ENCODE measurements at places on chromosomes 11 and 22.

GRCh38 chr11:64127267-64128072, 38.4 kb downstream of the MACROD1 start:
- no peak for DNase-seq

DNA sequence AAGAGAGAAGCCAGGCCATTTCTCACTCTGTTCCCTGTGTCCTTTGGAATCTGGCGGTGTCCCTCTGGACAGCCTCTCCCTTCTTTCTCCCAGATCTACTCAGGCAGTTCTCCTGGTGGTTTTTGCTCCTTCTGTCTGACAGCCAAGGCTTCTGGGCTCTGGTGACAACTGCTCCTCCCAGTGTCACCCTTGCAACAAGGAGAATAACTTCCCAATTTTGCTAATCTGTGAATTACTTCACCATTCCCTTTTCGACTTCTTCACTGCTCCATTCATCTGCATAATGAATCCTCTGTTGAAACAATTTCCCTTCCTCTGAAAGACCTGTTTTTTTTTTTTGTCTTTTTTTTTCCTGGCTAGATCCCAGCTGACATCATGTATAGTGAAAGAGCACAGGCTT, 56.3 kb upstream of the PDE3B start:
- no peak for DNase-seq

- DNase-seq = no peak
Measured at GRCh38 chr11:134359646-134360045, 27.9 kb downstream of the GLB1L2 start.

DNA sequence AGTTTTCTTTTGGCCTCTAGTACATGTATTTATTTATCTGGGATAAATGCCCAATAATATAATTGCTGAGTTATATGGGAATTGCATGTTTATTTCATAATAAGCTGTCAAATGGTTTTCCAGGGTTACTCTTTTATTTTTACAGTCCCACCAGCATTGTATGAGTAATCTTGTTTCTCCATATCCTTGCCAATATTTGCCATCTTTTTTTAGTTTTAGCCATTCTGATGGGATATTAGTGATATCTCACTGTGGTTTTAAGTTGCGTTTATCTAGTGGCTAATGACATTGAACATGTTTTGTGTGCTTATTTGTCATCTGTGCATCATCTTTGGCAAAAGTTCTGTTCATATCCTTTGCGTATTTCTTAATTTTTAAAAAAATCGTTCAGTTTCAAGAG, 372.8 kb upstream of the CCDC179 start:
- DNase-seq = no peak

GRCh38 chr22:23302171-23303002, 122.1 kb downstream of the BCR start:
- DNase-seq = no peak

GRCh38 chr22:45645150-45645525, 26.5 kb upstream of the ATXN10 start:
- no peak for DNase-seq

DNA sequence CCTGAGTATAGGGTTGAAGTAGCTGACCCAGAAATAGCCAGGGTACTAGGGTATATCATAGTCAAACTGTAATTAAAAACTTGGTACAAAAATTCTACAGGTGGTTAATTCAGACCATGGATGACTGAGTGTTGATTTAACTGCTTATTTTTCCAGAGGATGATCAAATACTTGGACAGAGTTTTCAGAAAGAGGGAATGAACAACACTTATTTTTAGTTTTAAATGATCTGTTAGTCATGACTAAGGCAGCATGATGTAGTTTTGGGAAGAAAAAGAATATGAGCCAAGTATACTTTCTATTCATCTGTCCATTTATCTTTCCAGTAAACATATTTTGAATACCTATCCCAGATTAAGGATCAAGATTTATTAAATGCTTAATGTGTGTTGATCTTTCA, 19.8 kb upstream of the CCDC89 start:
- DNase-seq = no peak

DNA sequence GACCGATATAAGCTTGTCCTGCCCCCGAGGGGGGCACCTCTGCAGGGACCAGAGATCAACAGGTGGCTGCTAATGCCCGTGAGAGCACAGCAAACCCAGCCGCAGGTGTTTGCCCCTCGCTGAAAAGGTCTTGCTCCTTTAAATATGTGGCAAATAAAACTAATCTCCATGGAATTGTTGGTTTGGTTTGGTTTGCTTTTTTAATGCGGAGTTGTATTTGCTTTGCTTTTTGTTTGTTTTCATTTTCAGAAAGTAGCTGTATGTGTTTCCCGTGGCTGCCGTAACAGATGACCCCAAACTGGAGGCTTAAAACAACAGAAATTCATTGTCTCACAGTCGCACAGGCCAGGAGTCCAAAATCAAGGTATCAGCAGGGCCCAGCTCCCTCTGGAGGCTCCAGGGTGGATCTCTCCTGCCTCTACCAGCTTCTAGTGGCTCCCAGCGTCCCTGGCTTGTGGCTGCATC, 93.0 kb downstream of the CELSR1 start:
- DNase-seq = no peak

GRCh38 chr11:106398502-106399075, 321.1 kb downstream of the AASDHPPT start:
- no peak for DNase-seq

DNA sequence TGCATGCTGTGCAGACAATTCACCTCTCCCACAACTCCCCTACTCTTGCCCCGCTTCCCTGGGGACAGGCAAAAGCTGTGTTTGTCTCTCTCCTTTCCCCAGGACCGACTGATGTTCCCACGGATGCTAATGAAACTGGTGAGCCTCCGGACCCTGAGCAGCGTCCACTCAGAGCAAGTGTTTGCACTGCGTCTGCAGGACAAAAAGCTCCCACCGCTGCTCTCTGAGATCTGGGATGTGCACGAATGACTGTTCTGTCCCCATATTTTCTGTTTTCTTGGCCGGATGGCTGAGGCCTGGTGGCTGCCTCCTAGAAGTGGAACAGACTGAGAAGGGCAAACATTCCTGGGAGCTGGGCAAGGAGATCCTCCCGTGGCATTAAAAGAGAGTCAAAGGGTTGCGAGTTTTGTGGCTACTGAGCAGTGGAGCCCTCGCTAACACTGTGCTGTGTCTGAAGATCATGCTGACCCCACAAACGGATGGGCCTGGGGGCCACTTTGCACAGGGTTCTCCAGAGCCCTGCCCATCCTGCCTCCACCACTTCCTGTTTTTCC, 1.4 kb upstream of the MADD start:
- DNase-seq = no peak

DNA sequence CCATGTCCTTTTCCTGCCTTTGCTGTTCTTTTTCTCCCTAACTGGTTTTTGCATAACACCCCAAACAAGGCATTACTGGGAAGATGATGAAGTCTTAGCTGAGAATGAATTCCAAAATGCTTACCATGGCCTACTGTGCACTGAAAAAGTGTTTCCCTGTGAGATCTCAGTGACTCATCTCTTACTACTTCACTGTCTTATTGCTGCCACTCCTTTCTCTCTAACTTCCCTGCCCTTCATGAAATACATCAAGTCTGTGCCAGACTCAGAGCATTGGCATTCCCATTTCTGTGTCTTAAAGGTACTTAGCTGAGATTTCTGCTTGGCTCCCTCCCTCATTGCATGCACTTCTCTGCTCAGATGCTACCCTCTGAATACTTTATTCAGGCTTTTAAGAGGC, 49.1 kb upstream of the MUC15 start:
- DNase-seq = no peak

DNA sequence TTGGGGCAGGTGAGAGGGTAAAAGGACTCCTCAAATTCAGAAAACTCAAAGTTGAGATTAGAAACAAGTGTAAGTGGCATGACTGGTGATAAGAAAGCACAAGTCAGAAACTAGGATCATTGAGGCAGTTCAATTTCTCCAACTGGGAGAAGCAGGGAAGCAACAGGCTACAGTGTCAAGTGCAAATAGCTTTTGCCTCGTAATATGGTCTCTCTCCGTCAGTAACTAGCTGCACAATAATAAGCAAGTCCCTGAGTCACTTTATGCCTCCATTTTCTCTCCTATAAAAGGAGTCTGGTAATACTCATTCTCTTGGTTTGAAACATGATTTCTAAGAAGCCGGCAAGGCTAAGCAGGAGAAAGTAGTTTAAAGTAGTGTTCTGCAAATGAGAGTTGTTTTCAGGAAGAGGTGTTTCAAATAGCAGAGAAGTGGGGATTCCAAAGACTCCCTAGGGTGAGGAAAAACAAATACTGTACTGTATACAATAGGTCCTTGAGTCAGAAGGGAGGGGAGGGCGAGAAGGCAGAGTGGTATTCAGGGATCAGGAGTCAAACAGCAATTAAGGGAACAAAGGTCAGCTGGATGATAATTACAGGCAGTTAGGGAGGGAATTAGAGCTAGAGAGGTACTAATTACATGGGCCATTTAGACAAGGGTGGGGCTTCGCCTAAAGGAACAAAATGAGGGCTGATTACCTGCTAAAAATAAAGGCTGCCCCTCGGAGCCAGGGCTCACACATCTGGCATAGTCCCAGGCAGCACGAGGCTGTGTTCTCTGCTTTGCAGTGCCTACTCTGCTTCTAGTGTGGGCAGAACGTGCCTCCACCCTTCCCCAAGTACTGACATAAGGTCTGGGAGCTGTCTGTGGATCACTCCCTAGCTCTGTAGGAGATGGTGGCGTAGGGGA, 96.0 kb upstream of the BDNF start:
- DNase-seq = no peak

- DNase-seq = no peak
Measured at GRCh38 chr22:35769974-35770373, 52.3 kb downstream of the APOL5 start.

DNA sequence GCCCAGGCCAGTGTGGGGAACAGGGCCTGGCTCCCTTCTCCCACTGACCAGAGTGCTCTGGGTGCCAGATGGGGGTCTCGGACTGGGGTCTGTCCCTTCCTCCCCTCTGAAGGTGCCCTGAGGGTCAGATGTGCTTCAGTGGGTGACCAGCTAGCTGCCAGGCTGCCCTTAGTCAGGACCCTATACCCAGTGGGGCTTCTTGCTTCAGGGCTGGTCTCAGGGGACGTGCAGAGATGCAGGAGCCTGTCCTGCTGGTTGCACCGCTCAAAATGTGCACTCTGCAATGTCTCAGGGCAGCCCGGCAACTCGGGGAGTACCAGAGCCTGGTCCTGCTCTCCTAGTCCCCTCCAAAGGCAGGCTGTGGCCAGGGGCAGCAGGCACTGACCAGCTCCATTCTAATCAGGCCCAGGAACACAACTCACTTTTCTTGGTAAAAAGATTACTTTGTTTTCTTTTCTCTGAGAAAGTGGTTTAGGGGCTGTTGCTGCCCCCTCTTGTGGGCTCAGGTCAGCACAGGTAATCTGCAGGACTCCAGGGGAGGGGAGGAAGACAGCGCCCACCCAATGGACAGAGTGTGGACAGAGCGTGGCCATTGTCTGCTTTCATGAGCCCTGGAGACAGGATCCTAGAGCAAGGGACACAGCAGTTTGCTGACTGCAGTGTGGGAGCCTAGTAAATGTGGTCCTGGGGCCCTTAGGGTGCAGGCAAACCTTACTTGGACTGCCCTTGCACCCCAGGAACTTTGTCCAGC, 80.9 kb downstream of the MED15 start:
- DNase-seq = no peak

GRCh38 chr11:45737056-45737455, 67.9 kb upstream of the SLC35C1 start:
- no peak for DNase-seq

- no peak for DNase-seq
Measured at GRCh38 chr22:26487996-26488395, 4.3 kb downstream of the SRRD start.

- DNase-seq = no peak
Measured at GRCh38 chr11:42552786-42553185, 759.0 kb upstream of the API5 start.

GRCh38 chr11:69599502-69599901, 41.5 kb upstream of the CCND1 start:
- no peak for DNase-seq

DNA sequence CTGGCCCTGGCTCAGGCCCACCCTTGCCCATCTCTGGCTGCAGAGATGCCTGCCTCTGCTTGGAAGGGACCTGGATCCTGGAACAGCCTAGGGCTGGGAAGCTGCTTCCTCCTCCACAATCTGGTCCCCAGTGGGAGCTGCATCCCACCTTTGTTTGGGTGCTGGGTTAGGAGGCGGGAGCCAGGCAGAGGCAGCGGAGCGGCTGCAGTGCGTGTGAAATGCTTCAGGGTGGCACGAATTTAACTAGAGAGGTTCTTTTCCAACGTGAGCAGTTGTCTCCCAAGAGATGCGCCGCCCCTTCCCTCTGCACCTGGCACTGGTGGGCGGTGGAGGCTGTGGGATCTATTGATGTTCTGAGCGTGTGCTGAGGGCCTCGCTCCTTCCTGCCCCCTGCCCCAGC, 31.6 kb downstream of the BRSK2 start:
- no peak for DNase-seq

- DNase-seq = no peak
Measured at GRCh38 chr11:80443177-80443576, 1002.3 kb upstream of the TENM4 start.

DNA sequence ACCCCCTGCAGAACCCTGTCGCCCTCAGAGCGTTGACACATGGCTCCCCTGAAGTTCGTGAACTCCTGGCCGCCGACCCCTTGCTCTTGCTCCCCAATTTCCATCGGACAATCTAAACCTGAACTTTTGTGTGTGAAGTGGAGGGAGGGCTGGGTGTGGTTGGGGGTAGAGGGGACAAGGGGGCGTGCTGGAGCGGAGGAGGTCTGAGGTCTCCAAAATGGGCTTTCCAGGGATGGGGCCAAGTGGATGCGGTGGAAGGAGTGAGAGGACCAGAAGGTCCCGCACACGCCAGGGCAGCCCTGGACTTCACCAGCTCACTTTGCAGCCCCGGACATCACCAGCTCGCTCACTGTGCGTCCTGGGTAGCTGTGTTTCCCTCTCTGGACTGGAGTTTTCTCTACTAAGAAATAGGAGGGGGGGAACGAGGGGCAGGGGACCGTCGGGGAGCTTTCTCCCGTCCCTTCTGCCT, 18.6 kb downstream of the CREB3L1 start:
- no peak for DNase-seq

DNA sequence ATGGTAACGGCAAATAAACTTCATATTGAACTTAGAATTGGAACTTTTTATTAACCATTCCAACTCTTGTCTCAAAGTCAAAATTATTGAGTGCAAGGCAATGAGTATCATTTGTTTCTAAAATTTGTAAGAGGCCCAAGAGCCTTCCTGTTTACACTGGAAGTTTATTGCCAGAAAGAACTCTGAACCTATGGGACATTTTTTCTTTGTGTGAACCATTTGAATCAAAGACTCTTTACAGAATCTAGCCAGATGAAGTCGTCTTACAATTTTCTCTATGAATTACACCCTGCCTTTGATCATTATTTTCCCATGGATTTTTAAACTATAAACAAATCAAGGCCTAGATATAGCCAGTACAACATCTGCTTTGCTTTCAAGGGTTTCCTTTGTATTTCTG, 2.3 kb upstream of the GUCY1A2 start:
- no peak for DNase-seq

All from iPS DF 6.9 (cell line).